ENCODE measurements at places on chromosomes 4 and X.

GRCh38 chr4:56414135-56414670 is 21.2 kb downstream of the PPAT start:
- DNase-seq = no peak

DNA sequence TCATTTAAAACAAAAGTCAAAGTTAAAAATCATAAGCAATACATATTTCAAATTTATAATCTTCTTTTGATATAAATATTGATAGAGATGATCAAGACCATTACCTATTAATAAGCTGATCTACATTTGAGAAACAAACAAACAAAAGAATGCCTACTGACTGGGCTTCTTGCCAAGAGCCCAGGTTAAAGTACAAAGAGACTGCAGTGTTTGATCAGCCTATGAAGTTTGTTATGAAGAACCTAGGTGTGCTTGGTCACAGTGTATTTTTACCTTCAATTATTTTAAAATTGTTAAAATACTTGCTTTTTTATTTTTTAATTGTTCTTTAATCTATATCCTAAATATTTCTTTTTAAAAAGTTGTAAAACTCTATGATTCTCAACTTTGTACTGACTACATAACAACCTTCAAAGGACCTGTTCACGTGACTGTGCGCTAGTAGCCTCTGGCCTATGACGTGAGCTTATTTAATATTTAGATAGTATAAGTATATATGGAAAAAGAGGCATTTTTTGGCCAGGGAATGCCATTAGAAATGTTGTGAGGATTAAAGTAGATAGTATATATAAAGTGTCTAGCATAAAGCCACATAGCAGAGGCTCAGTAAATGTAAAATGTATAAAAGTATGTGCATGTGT is 11.4 kb upstream of the SLC39A8 start:
- DNase-seq = no peak

DNA sequence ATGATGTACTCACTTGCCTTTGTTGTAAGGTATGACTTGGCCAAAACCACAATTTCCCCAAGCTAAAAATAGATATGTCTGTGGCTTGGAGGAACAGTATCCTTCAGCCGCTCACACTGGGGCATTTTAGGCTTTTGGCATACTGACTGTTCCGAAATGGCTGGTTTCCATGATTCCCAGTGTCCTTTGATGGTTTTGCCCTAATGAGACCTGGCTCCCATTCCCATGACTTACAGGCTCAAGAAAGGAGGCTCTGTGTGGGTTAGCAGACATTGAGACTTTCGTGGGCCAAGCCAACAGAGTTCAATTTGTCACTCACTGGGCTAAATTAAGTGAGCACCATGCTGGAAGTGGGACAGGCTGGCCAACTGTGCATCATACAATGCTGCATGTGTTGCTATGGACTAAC is 150.6 kb downstream of the CEP135 start:
- DNase-seq = no peak

DNA sequence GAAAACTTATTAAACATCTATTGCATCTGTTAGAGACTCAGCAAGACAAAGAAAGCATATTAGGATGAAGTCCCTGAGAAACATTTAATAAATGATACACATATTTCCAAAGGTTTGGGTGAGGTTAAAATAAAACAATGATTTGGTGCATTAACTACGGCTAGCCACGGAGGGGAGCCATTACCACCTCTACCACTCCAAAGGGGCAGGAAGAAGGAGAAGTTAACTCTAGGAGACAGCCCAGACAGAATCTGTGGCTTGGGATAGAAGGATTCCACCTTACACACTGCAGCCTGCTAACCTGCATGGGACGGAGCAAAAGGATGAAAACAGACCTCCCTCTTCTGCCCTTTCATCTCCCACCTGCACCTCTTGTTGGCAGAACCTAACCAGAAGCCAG is 189.1 kb upstream of the C1QTNF7 start:
- DNase-seq = peak; percentile 67

GRCh38 chrX:49276207-49276606 is 6.6 kb downstream of the PPP1R3F start:
- no peak for DNase-seq

- peak; percentile 44 for DNase-seq
These were observed 70.3 kb downstream of the RAB28 start for GRCh38 chr4:13413729-13414437.

GRCh38 chr4:158770671-158771070 is 1.8 kb downstream of the FNIP2 start:
- no peak for DNase-seq

DNA sequence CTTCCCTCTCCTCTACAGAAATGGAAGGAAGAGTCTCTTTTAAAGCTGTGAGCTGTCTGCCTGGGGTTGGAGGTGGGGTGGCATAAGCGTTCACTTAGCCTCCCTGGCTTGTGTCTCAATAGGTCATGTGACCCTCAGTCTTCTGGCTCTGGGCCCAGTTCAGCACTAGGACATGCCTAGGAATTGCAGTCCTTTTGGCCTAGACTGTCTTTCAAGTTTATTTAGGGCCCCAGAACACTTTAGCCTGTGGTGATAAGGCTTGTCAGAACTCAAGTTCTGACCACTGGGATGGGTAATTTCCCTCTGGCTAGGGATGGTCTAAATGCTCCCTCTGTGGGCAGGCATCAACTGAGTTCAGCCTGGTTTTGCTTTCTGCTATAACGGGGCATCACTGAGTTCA is 34.3 kb upstream of the ARMCX4 start:
- no peak for DNase-seq

DNA sequence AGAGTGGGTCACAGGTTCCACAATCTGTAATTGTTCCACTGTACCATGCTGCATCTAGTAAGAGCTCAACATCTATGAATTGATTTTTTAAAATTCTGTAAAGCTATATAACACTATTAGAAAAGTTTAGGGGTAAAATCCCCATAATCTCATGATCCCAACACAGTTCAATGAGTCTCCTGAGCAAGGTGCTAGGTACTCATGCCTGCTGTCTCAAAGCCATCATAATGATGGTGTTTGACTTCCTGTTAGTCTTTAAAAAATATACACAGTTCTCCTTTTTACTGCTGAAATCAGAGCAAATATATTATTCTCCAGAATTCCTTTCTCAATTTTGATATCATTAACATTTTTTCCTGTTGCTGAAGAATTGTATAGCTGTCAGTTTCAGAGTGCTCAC is 55.9 kb downstream of the SH3BGRL start:
- DNase-seq = no peak

Data from GM13977 (cell line).